Activated T-cell treated with anti-CD3 and anti-CD28 coated beads for 1 hour (primary cell): ENCODE measurements at places on chromosomes 13 and 19.

DNA sequence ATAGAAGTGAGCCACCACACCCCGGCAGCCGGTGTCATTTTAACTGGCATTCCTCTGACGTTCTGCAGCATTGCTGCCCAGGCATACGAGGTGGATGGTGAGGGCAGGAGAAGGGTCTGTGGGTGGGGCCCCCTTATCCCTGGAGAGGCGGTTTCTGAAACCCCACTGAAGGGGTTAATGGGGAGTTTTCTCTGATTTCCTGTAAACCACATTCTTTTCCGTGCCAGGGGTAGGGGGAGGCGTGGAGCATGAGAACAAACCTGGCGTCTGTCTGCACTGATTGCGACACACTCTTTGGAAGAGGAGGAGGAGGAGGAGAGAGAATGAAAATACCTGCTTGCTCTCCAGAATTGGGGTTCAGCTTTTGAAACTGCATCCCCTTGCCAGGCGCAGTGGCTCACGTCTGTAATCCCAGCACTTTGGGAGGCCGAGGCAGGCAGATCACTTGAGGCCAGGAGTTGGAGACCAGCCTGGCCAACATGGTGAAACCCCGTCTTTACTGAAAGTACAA is 2.7 kb upstream of the C3 start:
- DNase-seq: no peak

- DNase-seq: no peak
Measured at GRCh38 chr19:55012306-55012705, 25.8 kb downstream of the GP6 start.

DNA sequence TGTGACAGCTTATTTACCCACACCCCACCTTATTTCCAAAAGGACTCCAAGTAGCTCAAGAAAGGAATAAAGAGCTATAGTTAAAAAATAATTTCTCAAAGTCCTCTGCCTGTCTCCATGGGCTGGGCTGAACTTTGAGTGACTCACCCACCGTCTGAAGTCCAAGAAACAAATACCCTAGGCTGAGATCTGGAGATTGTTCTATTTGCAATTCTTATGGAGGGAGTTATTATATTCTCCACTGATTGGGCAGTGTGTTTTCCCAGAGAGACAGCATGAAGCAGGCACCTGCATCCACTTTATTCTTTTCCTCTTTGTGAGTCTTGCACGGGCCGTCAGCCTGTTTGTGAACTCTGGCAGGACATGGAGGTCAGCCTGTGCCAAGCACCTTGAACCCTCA is 63.2 kb downstream of the SHISA2 start:
- no peak for DNase-seq

DNA sequence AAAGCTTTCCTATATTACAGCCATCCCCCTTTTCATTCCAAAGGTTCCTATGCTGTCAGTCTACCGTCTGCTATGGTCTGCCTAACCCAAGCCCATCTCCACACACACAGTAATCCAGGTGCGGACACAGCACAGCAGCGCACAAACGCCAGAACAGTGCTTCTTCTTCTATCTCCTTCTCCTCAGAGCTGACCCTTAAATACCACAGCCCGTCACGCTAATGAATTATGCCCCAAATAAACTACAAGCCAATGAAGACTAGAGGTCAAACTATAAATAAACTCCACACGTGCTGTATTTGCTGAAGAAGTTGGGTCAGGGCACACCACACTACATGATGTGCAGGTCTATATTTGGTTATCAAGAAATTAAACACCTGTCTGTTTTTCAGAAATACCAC is 71.8 kb downstream of the TBC1D4 start:
- no peak for DNase-seq

DNA sequence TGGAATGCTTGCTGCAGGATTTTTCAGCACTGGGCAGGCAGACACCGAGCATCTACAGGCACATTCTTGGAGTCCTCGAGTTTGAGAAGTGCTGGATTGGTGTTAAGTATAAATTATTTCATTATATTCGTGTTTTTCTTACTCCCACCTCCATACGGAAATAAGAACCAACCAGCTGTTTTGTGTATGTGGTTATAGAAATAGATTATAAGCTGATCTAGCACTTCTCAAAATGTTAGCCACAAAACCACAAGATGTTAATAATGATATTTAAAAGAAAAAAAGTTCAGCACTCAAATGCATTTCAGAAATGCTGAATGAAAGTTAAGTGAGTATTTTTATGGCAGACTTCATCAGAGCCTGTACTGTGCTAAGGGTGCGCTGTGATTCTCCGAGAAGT is 24.0 kb upstream of the TEX29 start:
- no peak for DNase-seq

- DNase-seq: no peak
Measured at GRCh38 chr13:26465514-26465913, 92.0 kb upstream of the WASF3 start.
